ENCODE measurements at places on chromosomes 5 and 9.

- DNase-seq: no peak
Measured at GRCh38 chr9:97562542-97562941, 61.1 kb downstream of the TMOD1 start.

- no peak for DNase-seq
Measured at GRCh38 chr5:17106521-17106920, 110.9 kb upstream of the BASP1 start.

DNA sequence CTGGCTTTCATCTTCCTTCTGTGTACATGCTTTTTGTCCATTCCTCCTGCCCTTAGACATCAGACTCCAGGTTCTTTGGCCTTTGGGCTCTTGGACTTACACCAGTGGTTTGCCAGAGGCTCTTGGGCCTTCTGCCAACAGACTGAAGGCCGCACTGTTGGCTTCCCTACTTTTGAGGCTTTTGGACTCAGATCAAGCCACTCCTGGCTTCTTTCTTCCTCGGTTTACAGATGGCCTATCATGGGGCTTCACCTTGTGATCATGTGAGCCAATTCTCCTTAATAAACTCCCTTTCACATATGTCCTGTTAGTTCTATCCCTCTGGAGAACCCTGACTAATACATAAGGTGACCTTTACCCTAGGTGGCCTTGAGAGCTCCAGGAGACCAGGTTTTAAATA is 189.1 kb upstream of the CCNG1 start:
- no peak for DNase-seq

GRCh38 chr5:159735749-159736660 is 180.3 kb upstream of the ADRA1B start:
- DNase-seq: no peak

- no peak for DNase-seq
Measured at GRCh38 chr5:126995689-126996088, 34.7 kb downstream of the MARCHF3 start.

GRCh38 chr9:136840140-136840876 is 2.0 kb upstream of the AJM1 start:
- no peak for DNase-seq

DNA sequence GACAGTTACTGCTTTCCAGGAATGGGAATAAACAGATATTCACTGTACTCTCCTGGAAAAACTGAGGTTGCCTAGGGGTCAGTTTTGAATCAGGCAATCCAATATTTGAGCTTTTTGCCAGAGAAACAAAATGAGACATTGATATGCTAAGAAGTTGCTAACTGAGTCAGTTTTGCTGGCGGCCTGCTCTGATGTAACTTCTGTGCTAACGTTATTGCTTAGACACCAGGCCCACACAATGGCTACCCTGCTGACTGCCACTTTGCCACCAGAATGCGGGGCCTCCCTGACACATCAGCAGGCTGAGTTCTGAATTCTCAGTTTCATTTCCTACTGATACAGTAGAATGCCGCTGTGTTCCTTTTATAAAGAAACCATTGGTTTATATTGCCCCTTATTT is 18.2 kb upstream of the ZNF618 start:
- DNase-seq: no peak

GRCh38 chr5:72145348-72145747 is 38.1 kb downstream of the MAP1B start:
- DNase-seq: no peak

- DNase-seq: no peak
Measured at GRCh38 chr9:108900176-108900575, 33.7 kb downstream of the ELP1 start.

DNA sequence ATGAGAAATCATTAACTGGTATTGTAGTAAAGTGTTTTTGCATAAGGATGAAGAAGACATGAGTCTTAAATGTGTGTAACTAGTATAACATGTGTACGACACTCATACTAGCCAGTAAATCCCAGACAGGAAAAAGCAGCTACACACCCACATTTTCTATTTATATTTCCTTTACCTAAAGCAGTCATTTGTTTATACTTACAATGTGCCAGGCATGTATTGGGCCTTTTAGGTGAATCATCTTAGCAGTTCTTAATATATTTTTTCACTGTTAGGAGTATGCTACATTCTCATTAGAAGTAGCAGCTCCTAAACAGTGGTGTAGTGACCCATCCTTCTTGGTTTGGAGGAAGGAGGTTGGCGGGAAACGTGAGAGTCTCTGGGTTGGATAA is 55.8 kb upstream of the TMC1 start:
- no peak for DNase-seq

DNA sequence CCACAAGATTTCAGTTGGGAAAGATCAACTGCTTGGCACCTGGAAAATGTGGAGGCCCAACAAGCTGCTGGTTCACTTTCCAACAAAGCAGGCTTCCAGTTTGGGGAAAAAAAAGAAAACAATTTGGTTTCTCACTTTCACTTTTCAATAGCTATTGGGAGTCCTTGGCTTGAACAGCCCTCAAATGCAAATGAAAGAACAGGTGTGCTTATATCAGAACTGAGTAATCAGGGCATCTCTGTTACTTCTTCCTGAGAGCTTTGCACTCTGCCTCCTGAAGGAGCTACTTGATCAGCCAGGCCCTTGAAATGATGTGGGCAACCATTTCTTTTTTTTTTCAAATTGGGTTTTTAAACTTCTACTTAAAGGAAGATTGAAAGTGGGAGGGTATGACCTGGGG is 73.5 kb downstream of the MFAP3 start:
- DNase-seq: no peak

DNA sequence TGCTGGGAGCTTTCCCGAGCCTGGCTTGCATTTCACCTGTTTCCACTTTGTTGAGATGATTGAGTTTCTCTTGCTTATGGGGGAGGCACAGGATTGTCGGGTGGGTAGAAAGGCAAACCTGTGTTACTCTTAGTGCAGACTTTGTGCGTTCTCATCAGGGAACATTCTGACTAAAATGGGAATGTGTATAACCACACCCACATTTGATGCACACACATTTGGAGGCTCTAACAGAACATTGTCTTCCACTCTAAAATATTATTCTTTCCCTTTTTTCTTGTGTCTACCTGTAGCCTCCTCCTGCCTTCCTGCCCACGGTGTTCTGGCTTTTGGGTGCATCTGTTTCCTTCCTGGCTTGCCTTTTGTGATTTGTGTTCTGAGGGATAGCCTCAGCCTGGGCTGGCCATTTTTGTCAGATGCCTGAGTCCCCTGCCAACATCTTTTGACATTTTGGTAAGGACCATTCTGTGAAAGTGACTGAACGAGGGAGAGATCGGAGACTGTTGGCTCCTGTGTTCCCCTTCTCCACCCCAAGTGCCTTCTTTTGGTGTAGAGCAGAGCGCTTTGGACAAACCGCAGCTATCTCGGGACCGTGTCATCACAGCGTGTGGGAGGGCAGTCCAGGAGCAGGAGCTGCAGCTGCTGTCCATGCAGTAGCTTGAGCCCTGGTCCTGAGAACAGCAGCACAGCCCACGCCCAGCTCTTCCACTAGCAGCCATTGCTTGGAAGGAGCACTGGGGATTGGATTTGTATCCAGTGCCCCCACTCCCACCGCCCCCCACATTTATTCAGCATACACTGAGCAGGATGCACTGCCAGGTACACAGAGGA is 101.4 kb downstream of the ARHGAP26 start:
- DNase-seq: no peak

- DNase-seq: no peak
Measured at GRCh38 chr5:83011985-83012384, 65.2 kb downstream of the TMEM167A start.

- no peak for DNase-seq
Measured at GRCh38 chr5:57338868-57339340, 143.7 kb downstream of the ACTBL2 start.

DNA sequence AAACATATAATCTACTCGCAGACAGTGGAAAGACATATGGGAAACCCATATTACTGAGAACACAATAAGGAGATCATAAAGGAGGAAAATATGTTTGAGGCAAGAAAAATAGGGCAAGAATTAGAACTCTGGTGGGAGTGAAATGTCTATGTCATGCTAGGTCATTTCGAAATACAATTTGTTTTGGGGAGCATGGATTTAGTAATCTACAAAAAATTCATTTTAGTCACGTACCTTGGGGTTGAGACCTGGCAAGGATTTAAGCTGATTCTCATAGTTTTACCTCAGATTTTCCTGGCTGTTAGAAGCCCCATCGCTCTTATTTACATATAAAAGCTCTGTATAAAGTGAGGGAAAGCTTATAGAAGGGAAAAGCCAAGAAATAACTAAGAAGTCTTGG is 11.5 kb upstream of the CSNK1G3 start:
- no peak for DNase-seq

DNA sequence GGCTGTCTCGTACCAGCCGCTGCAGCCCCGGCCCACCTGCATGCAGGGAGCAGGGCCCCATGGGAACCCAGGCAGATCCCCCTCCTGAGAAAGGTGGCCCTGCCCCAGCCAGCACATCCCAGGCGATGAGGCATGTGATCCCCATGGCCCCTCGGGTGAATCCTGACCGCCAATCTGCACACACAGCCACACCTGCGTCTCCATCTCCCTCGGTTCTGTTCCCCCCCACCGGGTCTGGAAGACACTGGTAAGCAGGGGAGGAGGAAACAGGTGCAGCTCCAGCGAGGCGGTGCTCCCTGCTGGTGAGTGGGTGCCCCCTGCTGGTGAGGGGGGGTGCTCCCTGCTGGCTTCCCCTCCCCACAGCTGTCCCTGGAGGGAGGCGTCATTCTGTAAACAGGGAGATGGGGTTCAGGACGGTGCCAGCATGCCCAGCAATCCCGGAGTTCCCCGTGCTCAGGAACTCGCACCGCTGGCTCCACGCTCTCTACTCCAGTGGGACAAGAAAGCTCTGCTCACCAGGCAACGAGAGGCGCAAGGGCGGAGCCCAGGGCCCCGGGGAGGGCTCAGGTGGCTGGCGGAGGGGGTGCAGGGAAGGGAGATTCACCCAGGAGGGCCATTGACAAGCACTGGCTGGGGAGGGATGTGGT is 28.4 kb upstream of the SLC12A7 start:
- DNase-seq: peak; percentile 77

GRCh38 chr5:35785601-35786085 is 71.0 kb upstream of the IL7R start:
- DNase-seq: no peak

DNA sequence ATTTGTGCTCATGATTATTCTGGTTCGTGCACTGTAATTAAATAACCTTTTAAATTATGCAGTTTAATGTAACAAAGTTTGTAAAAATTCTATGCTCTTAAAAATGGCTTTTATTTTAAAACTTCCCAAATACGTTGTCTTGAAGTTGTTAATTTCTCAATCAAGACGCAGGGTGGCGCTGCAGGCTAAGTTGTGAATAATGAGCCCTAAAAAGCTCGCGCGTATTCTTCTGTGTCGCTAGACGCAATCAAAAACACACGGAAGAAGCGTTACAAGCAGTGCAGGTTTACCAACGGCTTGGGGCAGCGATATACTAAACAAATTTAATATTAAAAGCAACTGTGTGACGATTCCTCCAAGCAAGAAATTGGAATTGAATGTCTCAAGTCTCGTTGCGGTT is at the start of gene PCDHB4:
TSS of gene PCDHB4 (plus strand) at position 256 of the 400 bp plus-strand sequence. CDS start 181 bp downstream, outside the sequence.
- DNase-seq: no peak

DNA sequence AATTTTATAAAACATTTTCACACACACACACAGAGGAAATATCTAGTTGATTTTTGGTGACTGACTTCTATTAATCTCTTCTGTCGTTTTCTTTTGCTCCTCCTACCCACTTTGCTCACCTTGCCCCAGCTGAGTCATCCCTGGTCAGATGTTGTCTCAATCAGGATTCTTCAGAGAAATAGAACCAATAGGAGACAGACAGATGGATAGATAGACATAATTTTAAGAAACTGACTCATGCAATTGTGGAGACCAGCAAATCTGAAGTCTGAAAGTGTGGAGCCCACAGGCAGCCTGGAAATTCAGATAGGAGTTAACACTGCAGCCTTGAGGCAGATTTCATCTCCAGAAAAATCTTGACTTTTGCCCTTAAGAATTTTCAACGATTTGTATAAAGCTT is 37.0 kb upstream of the PIK3R1 start:
- DNase-seq: no peak

DNA sequence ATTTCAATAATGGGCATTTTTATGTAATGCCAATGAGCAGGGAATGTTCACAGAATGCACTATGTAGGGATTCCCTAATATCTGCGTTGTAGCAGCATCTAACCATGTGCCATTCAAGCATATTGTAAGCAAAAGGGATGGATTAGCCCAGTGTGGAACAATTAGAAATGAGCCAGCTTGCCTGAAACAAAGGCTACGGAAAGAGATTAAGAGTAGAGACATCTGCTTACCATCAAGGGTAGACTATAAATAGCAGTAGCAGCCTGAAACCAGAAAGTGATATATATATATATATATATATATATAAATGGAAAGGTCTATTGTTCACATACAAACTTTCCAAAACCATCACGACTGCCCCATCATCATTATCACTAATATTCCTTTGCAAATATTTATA is 31.9 kb upstream of the CEP120 start:
- no peak for DNase-seq

- DNase-seq: no peak
Measured at GRCh38 chr9:135770203-135770535, 68.2 kb downstream of the KCNT1 start.

- no peak for DNase-seq
Measured at GRCh38 chr9:95074632-95075031, 242.9 kb downstream of the FANCC start.

GRCh38 chr5:156543348-156544145 is 216.6 kb downstream of the SGCD start:
- no peak for DNase-seq

DNA sequence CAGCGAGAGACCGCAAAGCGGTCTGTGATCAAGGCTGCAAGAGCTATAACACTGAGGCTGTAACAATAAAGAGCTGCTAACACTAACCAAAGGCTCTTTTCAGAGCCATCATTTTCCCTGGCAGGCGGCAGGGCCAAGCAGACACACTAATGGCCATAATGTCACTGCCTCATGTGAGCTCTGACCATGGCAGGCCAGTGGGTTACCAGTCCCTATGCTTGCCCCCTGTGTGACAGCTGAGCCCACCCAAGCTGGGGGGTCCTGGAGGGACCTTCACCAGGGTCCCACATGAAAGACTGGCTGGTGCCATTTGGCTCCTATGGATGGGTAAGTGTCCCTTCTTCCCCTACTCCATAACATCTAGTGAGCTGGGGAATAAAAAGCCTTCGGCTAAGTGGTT is 29.6 kb upstream of the TESK1 start:
- DNase-seq: no peak

DNA sequence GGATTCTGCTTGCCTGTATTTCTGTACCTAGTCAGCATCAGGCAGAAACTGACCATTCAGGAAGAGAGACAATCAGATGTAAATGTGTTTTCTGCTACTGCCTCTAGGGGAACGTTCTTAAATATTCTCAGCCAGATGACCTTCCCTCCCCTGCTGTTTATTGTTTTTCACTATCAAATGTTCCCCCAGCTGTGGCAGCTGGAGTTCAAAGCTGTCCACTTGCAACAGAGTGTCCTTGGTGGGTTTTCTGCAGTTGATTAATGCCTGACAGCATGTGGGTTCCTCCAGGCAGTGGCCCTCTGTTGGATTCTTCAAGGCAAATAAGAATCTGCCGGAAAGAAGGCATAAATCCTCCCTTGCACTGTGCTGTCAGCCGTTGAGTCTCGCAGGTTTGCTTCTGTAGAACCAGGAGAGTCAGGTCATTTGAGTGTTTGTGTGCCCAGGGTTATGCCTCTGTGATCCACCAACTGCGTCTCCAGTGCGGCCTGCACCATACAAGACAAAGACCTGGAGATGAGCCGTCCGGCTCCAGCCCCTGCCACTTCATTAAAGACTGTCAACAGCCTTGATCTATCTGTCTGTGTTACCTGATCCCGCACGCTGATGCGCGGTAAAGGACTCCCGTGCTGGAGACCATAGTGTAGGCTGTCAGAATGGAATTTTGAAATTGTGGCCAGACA is 203.4 kb downstream of the GADD45G start:
- DNase-seq: no peak

GRCh38 chr5:154758493-154758892 is 3.3 kb downstream of the LARP1 start:
- no peak for DNase-seq
